Hepatic stellate cell (primary cell): ENCODE measurements at places on chromosomes 13 and 19.

DNA sequence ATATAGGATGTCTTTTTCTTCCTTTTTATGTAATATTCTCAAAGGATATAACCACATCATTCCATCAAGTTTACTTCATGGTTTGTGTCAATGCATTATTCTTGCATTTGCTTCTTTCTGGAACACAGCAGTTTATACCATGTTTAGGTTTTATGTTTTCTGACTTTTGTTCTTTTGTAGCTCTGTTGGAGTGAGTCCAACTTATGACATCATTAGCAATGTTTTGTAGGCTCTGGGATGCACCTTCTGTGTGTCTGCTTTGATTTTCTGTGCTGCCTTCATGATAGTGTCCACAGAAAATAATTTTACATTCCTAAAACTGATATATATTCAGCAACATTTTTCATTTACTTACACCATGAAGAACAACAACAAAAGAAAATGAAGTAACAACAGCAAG is 68.9 kb downstream of the SHISA2 start:
- no peak for DNase-seq

- no peak for DNase-seq
Measured at GRCh38 chr13:97261254-97262005, 39.3 kb downstream of the MBNL2 start.

DNA sequence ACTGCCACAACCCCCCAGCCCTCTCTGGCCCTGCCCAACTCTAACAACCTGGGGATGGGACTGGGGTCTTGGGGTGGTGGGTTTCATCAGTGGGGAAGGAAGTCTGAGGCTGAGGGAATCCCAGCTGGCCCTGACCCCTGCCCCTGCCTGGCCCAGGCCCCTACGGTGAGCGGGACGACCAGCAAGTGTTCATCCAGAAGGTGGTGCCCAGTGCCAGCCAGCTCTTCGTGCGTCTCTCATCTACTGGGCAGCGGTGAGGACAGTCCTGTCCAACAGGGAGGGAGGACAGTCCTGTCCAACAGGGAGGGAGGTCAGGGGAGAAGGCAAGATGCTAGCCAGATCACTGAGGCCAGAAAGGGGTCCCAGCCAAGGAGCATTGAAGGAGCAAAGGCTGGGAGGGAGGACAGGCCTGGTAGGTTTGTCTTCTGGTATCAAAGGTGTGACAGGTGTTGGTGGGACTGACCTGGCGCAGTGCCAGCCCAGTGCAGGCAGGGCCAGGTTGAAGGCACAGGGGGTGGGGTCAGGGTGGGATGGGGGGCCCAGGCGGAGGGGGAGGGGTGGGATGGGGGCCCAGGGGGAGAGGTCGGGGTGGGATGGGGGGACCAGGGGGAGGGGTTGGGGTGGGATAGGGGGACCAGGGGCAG is 12.1 kb upstream of the LTBP4 start:
- no peak for DNase-seq

- DNase-seq: peak; percentile 84
Measured at GRCh38 chr19:21835810-21836444, at the start of gene ZNF43. TSS of gene ZNF43 (minus strand) at chr19:21836182. CDS start at chr19:21836038, 144 bp downstream.

DNA sequence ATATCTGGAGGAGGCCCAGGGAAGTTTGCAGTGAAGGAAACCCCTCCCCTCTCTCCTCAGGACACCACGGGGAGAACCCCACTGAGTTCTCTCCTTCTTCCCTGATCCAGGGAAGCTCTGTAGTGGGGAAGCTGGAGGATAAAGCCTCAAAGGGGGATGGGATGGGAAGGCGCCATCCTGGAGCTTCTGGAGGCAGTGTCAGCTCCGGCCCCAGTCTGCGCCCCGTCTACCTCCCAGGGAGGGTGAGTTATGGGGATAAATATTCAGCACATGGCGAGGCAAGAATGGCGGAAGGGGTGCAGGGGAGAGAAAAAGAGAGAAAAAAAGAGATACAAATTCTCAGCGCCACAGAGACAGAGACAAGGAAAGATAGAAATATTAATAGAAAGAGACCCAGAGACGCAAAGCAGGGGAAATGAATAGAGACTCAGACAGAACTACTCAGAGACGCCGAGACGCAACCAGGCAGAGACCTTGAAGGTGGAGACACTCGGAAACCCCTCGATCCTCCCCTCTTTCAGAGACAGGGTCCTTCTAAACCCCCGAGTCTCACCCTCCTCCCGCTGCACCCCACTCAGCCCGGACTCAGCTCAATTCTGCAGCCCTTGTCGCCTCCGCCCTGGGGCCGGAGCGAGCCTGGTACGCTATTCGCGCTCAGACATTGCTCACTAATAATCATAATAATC is 23.6 kb downstream of the OLFM2 start:
- DNase-seq: no peak

GRCh38 chr13:33347861-33348260 is 62.3 kb upstream of the STARD13 start:
- no peak for DNase-seq

DNA sequence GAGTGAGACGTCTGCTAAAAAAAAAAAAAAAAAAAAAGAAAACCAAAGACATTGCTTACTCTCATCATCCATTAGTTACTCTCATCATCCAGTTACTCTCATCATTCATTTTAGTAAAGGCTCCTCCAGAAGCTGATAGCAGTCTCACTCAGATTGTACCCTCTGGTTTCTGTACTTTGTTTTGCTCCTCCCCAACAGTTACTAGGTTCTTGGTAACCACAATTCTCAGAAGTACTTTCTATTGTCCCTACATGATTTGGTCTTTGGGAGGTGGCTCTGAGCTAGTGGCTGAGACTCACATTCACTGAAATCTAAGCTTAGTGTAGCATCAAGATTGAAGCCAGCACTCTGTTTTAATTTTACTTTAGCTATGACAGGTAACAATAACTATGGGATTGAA is 14.3 kb downstream of the ERICH4 start:
- DNase-seq: no peak

- peak; percentile 95 for DNase-seq
Measured at GRCh38 chr19:29662604-29663404, 2.5 kb upstream of the PLEKHF1 start.

DNA sequence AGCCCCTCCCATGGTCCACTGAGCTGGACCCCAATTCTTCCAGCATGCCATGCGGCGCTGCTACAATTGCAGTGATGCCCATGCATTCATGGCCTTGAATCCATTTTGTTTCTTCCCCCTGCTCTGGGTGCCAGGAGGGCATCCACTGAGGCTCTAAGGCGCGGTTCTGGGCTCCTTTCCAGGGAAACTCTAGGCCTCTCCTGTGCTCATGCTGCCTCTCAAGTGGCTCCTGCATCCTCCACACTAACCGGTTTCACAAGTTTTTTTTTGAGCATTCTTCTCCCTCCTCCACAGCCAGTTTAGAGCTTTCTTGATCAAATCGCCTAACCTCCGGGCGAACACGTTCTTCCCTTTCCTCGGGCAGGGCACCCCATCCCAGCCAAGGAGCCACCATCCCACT is 69.1 kb upstream of the FLT1 start:
- no peak for DNase-seq

DNA sequence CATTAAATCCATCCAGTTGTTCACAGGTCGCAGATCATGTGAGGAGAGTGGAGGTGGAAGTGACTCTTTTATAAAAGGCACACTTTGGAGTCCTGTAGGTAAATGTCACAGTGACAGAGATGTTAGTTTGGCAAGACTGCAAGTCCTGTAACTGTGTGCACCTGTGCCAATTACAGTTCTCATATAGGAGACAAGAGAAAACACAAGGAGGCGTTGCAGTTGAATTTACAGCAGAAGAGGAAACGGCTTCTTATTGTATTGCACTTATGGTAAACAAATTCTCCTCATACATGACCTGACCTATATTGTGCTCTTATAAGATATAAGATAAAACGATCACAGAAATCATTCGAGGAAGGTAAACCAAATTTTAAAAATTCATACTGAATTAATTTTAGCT is 732.8 kb upstream of the SLC10A2 start:
- no peak for DNase-seq
